ENCODE measurements at places on chromosomes 2 and 18.

GRCh38 chr2:233466991-233467603, 99.5 kb downstream of the USP40 start:
- no peak for DNase-seq

DNA sequence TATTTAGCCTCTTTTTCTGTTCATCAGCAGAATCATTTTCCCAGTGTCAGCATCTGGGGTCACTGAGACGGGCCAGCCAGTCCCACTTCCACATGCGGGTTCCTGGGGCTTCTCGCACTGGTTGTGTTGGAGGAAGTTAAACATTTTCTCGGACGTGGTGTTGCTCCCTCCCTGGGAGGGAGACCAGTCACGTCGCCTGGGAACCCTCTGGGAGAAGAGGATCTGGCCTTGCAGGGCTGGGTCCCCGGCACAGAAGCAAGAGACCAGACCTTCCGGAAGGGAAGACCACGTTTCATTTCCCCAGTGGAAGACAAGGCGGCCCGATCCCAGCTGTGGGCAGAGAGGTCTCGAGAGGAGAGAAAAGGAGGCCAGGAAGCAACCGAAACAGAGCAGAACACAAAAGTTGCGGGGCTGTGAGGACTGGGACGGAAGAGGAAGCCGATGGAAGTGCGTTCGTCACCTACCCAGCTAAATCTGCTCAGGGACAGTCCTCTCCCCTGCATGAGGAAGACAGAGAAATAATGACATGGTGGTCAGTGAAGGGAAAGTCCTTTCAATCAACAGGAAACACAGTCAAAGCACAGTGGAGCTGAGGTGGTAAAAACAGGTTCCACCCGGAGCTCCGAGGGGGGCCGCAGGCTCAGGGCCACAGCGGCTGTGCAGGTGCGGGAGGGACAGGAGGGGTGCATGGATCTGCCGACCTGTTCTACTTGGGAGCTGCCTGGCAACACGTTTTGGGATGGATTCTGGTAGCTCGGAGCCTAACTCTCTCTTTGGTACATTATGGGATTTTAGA, 144.4 kb downstream of the MBP start:
- no peak for DNase-seq

DNA sequence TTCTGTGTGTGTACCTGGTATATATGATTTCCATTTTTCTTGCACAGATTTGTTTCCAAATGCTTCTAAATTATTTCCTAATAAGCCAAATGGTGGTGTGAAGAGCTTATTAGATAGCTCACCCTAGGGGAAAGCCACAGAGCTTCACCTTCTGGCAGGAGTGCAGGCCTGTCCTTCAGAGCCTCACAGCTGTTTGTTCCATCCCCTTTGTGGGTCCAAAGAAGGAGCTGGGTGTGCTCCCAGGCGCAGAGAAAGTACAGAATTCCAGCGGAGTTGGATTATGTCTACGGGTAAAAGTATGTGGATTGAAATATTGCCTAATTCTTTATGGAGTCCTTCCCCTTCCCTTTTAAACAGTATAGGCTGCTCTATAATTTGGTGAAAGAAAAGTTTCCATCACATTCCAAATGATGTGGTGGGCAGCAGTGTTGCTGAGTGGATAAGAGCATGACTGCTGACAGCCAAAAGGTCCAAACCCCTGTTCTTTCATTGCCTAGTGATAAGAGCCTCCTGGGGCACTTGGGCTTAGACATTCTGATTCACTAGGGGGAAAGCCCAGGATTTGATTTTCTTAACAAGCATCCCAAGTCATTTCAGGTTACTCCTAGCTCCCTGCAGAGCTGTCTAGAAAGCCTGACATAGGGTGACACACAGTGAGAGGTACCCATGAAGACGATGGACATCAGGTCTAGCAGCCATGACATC, 86.6 kb downstream of the WDSUB1 start:
- DNase-seq: no peak

DNA sequence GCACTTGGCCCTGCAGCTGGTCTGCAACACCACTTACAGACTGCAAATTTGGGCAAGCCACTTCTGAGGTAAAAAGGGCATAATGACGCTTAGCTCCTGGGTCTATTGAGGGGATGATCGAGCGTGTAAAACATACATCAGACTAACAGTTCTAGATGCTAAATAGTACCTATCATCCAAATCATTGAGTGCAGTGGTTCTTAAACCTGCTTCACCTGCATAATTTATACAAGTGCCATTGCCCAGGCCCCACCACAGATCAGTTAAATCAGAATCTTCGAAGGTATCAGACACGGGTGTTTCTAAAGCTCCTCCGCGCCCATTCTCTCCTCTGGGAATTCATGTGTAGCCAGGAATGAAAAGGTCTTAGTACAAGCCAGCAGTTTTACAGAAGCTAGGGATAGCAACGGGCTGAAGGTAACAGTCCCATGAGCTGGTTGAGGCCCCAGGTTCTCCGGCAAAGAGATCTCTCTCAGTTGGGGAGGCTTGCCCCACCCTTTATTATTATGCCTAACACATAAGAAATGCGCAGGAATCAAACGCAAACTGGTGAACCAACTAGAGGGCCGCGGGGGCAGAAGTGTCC, 737 bp upstream of the RNF181 start:
- no peak for DNase-seq

GRCh38 chr2:21759819-21760218, 636.1 kb downstream of the TDRD15 start:
- DNase-seq: no peak

DNA sequence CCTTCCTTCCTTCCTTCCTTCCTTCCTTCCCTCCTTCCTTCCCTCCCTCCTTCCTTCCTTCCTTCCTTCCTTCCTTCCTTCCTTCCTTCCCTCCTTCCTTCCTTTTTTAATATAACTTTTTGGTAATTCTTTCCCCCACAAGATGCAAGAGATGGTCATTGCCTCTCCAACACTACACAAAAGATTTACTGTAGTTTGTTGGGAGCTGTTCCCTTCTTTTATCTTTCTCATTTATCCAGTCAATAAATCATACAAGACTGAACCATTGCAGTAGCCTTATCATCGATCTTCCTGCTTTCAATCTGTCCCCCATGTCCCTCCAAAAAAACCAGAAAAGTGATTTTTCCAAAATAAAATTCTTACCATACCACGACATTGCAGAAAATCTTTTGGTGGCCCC, 8.2 kb downstream of the APCDD1 start:
- no peak for DNase-seq

DNA sequence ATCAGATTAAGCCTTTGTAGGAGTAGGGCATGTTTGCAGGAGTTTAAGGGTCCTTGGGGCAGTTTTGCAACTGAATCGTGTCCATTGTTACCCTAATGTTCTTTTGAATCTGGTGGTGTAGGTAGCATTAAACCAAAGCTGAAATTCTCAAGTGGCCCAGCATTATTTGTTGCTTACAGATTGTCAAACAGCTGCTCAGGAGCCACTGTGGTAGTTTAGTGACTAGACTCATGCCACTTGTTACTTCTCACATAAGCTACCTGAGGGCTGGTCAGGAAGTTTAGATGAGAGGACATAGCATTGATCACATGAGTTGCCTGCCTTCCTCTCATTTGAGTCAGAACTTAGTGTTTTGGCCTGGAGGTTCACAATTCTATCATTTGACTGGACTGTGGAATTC, 157.6 kb downstream of the HAUS1 start:
- DNase-seq: no peak

GRCh38 chr2:63488118-63488713, 100.1 kb downstream of the WDPCP start:
- no peak for DNase-seq

DNA sequence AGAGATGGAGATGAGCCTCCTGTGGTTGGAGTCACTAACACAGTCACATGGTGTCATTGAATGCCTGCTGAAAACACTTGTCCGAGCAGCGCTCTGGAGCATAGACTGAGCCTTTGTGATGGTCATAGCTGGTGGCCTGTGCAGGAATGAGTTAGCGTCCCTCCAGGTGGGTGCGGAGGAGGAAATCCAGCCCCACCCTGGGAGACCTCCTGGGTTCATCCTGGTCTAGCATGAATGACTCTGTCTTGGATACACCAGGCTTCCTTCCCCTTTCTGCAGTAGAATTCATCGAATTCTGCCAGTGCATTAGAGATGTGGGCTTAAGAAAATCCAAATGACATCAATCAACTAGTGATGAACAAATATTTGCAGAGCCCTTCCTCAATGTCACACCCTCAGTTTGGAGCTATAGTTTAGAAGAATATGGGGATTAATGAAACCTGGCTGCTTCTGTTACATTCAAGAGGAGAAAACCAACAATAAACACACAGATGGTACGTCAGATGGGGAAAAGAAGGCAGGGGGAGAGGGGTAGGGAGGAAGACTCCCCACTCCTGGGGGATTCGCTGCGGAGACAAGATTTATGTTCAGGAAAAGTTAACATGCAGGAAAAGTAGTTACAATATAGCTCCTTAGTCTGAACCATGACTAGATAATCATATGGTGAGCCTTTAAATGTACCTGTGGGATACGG, 136.7 kb downstream of the DDX1 start:
- DNase-seq: no peak

DNA sequence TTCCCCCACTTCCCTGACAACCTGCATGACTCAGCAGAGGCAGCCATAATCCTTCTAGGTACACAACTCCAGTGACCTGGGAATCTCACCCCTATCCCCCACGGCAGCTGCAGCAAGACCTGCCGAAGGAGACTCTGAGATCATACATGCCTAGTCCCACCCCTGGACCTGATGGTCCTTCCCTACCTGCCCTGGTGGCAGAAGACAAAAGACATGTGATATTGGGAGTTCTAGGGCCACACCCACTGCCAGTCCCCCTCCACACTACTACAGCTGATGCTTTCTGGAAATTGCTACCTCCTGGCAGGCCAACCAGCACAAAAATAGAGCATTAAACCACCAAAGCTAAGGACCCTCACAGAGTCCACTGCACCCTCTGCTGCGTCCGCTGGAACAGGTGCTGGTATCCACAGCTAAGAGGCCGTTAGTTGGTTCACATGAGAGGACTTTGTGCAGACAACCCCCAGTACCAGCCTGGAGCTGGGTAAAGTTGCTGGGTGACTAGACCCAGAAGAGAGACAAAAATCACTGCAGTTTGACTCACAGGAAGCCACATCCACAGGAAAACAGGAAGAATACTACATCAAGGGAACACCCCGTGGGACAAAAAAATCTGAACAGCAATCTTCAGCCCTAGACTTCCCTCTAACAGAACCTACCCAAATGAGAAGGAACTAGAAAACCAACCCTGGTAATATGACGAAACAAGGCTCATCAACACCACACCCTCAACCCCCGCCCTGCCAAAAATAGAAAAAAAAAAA, 12.5 kb downstream of the MARCO start:
- no peak for DNase-seq

- no peak for DNase-seq
These were observed 183.7 kb downstream of the GFPT1 start for GRCh38 chr2:69203166-69203985.

DNA sequence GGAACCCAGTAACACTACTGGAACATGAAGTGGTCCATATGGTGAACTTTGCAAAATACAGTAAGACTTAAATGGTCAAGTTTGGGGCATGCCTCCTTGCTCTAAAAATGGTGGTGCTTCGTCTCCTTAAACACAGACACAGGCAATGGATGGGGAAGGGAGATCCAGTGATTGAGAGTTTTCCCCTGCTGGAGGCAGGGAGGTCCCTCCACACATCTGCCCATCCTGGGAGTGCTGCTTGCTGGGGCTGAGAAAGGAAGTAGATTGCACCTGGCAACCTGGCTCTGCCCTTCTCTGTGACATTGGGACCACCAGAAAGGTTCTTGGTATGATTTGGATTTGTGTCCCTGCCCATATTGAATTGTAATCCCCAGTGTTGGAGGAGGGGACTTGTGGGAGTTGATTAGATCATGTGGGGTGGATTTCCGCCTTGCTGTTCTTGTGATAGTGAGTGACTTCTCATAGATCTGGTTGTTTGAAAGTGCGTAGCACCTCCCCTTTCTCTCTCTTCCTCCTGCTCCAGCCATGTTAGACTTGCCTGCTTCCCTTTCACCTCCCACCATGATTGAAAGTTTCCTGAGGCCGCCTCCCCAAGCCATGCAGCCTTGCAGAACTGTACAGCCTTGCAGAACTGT, 35.4 kb upstream of the SKOR2 start:
- DNase-seq: no peak

DNA sequence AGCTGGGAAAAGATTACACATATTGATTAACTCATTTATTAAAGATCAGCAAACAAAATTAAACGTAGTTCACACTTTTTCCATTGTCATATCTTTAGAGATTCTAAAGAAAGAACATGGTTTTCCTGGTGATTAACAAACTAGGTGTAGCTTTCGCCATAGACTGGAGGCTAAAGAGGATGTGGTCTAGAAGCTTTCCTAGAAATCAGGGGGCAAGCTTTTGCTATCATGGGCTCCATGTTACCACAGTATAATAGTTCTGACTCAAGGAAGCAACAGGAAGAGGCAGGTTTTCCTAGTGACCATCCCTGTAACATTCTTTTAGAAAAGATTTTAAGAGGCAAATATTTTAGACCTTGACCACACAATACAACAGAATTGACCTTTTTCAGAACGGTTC, 232.7 kb downstream of the METTL4 start:
- no peak for DNase-seq

GRCh38 chr2:71922499-71923142, 225.0 kb downstream of the CYP26B1 start:
- DNase-seq: no peak

- DNase-seq: no peak
These were observed 73.8 kb downstream of the HDAC4 start for GRCh38 chr2:239326831-239327535.

GRCh38 chr18:59629894-59630293, 67.3 kb downstream of the CCBE1 start:
- DNase-seq: no peak

GRCh38 chr18:30088238-30089015, 954.1 kb downstream of the DSC3 start:
- DNase-seq: no peak

Measured in D721Med (cell line).